Muscle of leg (tissue), 16 donors: ENCODE measurements at places on chromosomes 5 and 9. TPM values are rescaled to one million over a fixed set of nuclear protein-coding genes. Genes with fewer than 3 reads are reported as not detected.

DNA sequence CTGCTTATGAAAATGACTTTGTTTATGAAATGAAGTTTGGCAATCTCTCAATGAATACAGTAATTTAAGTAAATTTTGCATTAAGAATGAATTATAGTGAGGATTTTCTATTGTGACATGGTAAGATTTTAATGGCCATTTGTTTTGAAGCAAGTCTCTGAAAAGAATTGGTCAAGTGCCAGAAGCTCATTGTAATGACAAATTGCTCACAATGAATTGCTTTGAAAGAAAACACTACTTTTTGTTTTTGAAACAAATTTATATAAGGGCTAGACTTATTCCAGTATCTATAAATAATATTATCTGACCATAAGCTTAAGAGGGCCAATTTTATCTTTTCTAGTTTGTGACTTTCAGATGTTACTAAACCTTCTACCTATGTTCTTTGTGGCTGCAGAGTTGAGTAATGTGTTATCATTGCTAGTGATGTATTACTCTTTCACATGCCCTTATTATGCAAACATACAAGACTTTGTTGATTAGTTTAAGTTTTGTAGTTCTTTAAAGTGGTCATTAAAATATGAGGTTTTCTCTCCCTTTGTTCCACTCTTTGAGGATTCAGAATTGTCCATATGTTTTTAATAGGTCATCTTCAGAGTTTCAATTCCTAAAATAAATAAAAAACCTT is 93.0 kb upstream of the ZNF608 start:
- DNase-seq: peak; percentile 34

DNA sequence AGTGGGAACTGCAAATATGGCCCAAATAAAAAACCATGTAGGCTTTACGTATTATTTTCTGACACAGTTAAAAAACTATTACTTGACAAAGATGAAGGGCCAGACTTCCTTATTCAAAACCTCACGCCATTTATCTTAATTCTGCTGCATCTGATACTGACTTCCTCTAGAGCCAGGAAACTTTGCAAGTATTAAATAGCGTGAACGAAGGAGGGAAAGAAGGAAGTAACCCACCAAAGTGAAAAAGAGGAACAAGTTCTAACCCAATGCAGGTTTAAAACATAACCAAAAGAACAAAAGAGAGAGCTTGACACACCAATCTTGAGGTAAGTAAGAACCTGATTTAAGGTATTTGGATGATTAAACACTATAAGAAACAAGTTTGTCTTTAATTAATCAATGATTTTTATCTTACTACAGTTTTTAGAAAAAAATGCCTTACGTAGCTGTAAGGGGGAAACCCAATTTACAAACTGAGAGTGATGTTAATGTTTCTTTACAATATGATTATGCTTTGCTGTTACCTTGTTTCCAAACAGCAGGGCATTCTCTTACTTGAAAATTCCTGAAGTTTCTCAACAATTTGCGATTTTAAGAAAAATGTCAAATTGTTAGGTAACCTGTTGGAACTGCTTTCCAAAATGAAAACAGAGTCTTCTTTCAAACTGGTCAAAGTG is at the start of gene GAPT:
TSS of gene GAPT (plus strand) at position 220 of the 677 bp plus-strand sequence. CDS start 3,102 bp downstream, outside the sequence.
- peak; percentile 52 for DNase-seq

The TMC1 gene
- polyA plus RNA-seq: 1.3 TPM

DNA sequence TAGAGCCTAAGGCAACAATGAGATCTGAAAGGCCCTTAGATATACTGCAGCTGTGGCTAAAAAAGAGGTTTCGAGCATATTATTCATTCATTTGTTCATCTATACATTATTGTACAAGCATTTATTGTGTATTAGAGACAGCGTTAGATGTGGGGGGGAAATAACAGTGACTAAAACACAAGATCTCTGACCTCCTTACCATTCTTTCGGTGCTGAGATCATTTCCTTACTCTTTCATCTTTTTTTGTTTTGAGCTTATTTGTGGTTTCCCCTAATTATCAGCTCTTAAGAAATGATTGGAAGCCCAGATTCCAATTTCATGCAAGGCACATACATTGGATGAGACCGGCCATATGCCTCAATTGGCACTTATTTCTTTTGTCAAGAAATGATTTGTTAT is 113.2 kb downstream of the SEC61B start:
- DNase-seq: no peak

DNA sequence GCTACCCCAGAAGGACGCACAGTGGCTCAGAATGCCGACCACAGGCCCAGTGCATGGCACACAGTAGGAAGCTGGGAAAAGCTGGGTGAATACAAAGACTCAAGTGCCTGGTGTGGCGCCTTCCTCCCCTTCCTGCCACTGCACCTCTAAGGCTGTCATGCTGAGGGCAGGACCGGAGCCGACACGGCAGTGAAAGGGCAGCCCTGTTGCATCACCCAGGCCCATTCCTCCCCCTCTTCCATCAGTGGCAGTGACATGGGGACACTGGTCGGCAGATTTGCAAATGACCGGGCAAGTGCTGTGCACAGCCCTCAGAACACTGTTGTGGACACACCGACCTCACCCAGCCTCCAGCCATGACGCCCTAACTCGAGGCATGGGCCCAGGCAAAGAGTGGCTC is 84.0 kb downstream of the STK10 start:
- no peak for DNase-seq

The CCNI2 gene
- polyA plus RNA-seq: 1.1 TPM

The UTP15 gene
- 11.3 TPM for polyA plus RNA-seq
